ENCODE measurements at places on chromosomes 3 and 15.

- DNase-seq, result no peak
These were observed 126.7 kb downstream of the SERPINI1 start for GRCh38 chr3:167862104-167862730.

- no peak for DNase-seq
These were observed 121.6 kb downstream of the OPA1 start for GRCh38 chr3:193714523-193715137.

DNA sequence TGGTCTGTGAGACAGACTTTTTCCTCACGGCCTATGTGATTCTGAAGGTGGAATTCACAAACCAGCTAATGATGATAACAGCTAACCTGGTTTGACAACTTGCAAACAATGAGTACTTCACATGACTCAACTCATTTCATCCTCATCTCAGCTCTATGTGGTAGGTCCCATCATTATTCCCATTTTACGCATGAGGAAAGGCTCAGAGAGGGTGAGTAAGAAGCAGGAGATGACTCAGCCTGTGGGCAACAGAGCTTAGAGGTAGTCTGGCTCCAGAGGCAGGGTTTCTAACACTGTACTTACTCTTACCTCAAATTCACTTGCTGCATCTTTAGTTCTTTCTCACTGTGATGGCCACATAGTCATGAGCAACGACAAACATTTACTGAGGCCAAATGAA, 25.8 kb upstream of the PSMD6 start:
- no peak for DNase-seq

DNA sequence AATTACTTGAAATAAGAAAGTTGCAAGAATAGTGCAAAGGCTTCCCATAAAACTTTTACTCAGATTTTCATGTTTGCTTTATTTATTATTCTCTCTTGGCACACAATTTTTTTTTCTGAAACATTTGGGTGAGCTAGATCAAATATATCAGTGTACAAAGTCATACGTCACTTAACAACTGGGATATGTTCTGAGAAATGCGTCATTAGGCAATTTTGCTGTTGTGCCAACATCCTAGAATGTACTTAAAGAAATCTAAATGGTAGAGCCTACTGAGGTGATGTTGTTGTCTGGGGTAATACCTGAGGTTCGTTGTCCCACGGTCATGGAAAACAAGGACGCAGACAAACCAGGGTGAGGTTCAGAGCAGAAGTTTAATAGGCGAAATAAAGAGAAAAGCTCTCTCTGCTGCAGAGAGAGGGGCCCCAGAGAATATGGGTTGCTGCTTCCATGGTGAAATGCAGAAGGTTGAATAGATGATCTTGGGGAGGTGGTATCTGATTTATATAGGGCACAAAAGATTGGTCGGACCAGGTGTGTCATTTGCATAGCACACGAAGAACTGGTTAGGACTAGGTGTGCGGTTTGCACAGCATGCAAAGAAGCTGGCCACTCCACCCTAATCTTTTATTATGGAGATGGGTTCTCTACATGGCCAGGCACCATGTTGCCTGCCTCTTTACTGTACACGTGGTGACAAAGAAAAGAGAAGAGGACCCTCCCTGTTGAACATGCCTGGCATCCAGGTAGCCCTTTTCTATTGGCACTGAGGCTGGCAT, 8.8 kb upstream of the GRAMD1C start:
- no peak for DNase-seq

GRCh38 chr3:71652781-71653413, 69.4 kb upstream of the FOXP1 start:
- DNase-seq, result no peak

- no peak for DNase-seq
These were observed 12.8 kb downstream of the BCL2L10 start for GRCh38 chr15:52099651-52100272.

- no peak for DNase-seq
These were observed 8.2 kb downstream of the SLC27A2 start for GRCh38 chr15:50190166-50190570.

DNA sequence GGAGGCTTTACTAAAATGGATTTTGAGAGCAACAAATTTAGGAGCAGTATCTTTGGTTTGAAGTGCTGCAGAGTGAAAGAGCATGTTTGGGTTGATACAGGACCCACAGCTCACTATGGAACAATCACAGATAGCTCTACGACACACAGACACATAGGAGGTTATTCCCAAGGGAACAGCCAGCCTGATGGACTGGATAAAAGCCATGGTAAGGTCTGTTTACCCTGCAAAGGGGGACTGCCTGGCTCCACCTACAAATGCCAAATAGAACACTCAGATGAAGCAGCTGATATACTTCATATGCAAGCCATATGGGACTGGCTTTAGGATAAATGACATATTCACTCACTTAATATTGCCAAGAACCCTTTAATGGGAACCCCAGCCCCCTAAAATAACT, 75.4 kb downstream of the CDC25A start:
- no peak for DNase-seq

- no peak for DNase-seq
These were observed 1026.2 kb upstream of the NR2F2 start for GRCh38 chr15:95304151-95304946.

- DNase-seq, result no peak
These were observed 22.0 kb downstream of the OR5H15 start for GRCh38 chr3:98188545-98188944.

GRCh38 chr3:123642182-123642956, 57.5 kb upstream of the HACD2 start:
- peak; percentile 8 for DNase-seq

GRCh38 chr3:31495971-31496665, 36.6 kb upstream of the STT3B start:
- DNase-seq, result no peak

DNA sequence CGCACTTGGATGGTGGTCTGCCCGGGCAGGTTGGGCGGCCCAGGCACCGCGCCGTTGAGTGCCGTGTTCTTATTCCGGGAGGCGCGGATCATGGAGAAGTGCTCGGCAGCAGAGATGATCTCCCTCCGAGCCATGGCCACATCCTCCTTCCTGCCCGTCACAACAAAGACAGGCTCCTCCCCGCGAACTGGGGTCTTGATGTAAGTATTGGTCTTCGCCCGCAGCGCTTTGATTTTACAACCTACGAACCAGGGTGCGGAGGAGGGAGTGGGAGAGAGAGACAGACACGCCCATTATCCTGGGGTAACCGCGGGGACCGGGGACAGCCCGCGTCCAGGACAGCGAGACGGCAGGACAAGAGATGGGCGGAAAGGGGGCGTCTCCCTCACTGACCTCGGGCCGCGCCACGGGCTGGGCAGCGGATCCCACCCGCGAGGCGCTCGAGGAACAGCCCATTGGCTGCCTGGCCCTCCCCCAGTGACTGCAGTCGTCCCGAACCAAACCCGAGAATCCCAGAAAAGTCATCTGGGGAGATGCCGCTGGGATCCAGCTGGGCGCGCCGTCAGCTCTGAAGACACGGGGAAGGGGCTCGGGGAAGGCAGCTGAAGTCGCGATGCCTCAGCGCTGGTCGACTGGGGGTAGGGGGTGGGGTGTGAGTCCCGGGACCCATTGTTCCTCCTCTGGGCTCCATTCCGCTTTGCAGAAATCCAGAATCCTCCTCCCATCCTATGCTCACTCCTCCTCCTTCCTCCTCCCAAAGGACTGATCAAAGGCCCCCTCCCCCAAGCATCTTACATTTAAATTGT, 1.2 kb downstream of the MEX3B start:
- peak; percentile 26 for DNase-seq

DNA sequence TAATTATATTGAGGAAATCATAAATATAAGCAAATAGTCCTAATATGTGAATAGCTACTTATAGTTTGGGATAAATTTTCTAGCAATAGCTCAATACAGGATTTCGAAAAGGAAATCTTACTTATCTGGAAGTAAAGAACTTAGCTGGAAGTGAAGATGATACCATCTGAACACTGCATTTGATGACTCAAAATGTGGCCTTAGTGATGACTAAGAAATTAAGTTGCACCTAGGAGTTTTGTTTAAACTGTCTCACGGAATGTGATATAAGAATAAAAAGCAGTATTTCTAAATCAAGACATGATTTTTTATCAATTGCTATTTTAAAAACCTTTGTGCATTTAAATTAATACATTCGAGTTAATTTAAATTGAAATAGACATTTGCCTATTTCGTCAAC, 91.2 kb downstream of the EOMES start:
- DNase-seq, result no peak

DNA sequence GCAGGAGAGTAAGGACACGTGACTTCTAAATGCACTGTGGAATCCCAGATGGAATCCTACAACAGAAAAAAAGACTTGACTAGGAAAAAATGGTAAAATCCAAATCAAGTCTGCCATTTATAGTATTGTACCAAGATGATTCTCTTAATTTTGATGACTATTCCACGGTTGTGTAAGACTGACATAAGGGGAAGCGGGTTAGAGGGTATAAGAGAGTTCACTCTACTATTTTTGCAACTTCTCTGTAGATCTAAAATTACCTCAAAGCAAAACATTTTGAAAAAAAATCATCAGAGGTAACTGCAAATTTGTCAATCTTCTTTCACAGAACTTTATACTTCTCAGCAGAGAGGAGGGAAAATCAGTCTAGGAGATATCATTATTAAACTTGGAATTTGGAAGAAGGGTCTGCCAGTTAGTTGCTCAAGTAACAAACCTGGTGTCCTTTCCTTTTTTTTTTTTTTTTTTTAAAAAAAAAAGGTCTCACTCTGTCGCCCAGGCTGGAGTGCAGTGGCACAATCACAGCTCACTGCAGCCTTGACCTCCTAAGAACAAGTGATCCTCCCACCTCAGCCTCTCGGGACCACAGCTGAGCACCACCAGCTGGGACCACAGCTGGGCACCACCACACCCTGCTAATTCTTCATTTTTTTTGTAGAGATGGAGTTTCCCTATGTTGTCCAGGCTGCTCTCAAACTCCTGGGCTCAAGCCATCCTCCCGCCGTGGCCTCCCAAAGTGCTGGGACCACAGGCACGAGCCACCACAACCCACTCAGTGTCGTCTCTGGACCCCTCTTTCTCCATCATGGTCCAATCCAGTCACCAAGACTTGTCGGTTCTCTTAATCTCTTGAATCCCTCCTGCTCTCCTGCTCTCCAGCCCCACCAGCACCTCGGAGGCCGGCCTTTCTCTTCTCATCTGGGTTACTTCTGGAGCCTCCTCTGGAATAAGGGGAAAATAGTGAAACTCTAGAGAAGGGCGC, 14.9 kb upstream of the HES1 start:
- no peak for DNase-seq

Measured in stimulated activated CD4-positive, alpha-beta T cell treated with anti-CD3 and anti-CD28 coated beads, Interleukin-12 subunit alpha, Interleukin-12 subunit beta, amount 100 ng/mL, for 24 hours (primary cell).